ENCODE measurements at places on chromosomes 3 and 15. TPM values are rescaled to one million over a fixed set of nuclear protein-coding genes. Genes with fewer than 3 reads are reported as not detected.

DAZL gene
- not detected for total RNA-seq

SIDT1 gene
- under 0.01 TPM for total RNA-seq

GOLGA6L1 gene
- not detected for total RNA-seq

FOXL2NB gene
- total RNA-seq = 2.9 TPM

FBXO40 gene
- not detected for total RNA-seq

ATP2B2 gene
- not detected for total RNA-seq

CCR8 gene
- total RNA-seq = 1.0 TPM

PSTPIP1 gene
- not detected for total RNA-seq
